ENCODE measurements at places on chromosomes 1 and 21.
A peak's percentile ranks its signal among the peaks of the same experiment; 100 is the strongest.

DNA sequence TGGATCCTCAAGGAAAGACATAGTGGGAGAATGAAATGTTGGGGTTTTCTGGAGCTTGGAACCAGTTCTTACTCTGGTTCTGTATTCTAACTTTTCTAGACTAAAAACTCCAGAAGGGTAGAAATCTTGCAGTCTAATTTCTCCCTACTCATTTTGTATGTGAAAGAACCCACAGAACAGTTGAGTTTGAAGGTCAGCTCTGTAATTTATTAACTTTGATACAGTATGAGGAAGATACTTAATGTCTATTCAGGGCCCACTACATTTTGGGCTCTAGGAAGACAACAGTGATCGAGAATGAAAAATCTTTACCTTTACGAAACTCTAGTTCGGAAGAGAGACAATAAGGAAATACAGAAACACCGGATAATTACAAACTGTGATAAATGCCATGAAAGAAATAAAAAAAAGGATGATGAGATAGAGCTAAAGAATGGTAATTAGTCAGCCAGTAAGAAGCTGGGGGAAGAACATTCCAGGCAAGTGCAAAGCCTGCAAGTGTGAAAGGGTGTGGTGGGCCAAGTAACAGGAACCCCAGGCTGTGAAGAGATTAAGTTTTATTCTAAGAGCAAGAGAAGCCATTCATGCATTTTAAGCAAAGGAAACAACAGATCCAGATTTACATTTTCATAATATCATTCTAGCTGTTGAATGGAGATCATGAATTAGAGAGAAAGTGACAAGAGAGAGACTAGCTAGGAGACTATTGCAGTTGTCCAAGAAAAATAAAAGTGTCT lies 159.9 kb upstream of the HMCN1 start:
- no peak for DNase-seq

GRCh38 chr1:160488347-160489058 lies 34.6 kb downstream of the SLAMF6 start:
- DNase-seq, result no peak

DNA sequence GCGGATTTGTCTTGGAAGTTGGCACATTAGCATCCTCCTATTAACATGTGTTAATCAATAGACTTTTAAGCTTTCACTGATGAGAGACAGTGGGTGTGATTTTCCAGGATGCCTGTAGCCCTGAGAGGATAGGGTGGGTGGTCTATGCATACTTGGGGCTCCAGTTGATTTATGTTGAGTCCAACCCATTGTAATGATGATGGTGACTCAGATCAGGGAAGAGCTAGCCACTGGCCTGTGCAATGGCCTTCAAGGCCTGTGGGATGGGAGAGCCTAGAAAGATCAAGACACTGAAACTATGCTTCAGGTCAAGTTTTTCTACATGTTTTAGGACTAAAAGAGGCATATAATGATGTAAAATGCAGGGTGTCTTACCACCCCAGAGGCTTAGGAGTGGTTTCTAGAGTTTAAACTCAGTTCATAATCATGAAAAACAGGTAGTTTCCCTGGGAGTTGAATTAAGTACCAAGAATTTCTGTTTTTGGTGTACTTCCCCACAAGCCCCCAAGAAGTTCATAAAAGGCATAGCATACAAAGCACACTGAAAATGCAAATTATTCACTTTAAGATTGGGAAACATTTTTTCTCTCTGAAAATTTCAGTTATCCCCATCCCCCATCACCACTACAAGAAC lies 19.9 kb downstream of the BEND5 start:
- DNase-seq, result no peak

- peak; percentile 63 for DNase-seq
These were observed 4.5 kb downstream of the AIM2 start for GRCh38 chr1:159071970-159072582.

DNA sequence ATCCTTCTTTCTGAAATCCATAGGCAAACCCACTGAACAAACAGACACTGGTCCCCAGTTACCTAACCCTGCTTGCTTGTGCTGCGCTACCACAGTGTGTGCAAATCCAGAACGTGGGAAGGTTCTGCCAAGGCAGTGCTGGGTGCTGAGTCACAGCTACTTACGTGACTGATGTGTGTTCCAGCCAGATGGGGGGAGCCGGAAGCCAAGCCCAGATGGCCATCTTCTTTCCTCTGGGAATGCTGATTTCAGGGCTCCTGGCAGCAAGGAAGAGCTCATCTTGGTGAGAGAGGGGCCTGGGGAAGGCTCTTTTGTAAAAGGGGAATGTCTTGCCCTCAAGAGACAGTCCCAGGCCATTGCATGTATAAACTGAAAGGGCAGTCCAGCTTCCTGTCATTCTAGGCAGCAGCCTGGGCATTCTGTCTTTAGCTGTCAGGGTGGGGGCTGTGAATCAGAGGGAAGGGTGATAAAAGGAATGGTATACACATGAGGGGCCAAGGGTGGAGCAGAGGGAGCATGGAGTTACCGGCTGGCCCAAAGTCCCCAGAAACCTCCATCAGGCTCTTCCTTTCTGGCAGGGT lies 54.1 kb downstream of the CD46 start:
- peak; percentile 29 for DNase-seq

DNA sequence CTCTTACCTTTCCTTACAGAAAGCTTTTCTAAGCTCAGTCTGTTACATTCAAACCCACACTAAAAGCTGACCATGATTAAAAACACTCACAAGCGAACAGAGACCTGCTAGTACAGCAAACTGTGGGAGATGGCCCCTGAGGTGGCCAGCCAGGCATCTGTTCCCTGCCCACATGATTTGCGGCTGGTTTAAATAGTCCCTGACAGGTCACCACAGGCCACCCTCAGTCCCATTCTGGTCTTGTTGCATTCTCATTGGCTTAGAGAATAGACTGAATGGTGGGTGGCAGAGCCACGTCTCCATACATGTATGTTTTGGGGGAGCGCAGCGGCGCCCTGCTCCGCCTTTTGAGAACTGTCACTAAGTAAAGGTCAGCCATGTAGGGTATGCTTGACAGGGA lies 2.3 kb upstream of the ACTA1 start:
- DNase-seq, result no peak

GRCh38 chr1:29823561-29823960 lies 587.2 kb downstream of the PTPRU start:
- DNase-seq, result no peak

- DNase-seq, result no peak
These were observed 159.9 kb upstream of the JUN start for GRCh38 chr1:58943776-58944175.

GRCh38 chr1:33004613-33005012 lies 32.1 kb downstream of the AK2 start:
- DNase-seq, result peak; percentile 73

GRCh38 chr21:34132926-34133325 lies 59.5 kb downstream of the MRPS6 start:
- DNase-seq, result no peak

DNA sequence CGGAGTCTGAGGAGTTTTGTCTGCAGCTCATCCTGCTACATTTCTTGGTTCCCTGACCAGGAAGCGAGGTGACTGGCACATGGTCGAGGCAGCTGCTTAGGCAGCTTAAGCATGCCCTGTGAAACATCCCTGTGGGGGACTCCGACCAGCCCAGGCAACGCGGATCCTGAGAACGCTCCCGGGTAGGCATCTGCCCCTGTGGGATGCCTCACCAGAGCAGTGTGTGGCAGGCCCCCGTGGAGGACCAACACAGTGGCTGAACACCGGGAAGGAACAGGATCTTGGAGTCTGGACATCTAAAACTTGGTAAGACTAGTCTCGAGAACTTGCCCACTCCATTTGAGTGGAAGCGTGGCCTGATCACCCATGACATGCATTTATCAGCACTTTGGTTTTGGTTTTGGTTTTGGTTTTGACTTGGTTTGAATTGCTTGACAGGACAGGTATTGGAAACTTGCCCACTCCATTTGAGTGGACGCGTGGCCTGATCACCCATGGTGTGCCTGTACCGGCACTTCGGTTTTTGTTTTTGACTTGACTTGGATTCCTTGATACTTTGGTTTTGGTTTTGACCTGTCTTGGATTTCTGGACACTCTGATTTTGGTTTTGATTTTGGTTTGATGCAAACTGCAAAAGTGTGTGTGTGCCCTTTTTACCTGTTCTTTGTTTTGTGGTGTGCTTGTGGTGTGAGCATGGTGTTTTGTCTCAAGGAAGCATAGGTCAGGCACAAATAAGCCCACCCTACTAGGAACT lies 12.2 kb upstream of the NEK2 start:
- no peak for DNase-seq

GRCh38 chr1:205693421-205693991 lies 13.2 kb upstream of the SLC45A3 start:
- no peak for DNase-seq

DNA sequence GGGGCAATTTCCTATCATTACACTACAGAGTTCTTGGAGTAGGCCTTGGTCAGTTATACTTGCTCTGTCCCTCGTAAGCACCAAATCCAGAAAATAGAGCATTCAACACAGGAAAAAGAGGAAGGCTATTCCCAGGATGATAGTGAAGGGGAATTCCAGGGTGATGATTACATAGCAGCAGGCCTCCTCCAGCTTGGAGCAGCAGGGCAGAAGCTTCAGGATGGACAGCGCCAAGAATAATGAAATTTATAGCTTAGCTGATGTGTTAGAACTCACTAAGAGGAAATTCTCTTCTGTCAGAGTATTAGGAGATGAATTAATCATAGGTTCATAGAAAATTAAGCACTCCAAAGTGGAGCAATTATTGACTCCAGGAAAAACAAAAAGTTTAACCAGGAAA lies 10.8 kb upstream of the SMAP2 start:
- DNase-seq, result no peak

- no peak for DNase-seq
These were observed 7.3 kb downstream of the SYTL1 start for GRCh38 chr1:27348861-27349783.
